Osteoblast (primary cell): ENCODE measurements at places on chromosomes 4 and X.

- no peak for DNase-seq
These were observed 359.0 kb upstream of the ATOH1 start for GRCh38 chr4:93469560-93469959.

- DNase-seq, result no peak
These were observed 11.3 kb downstream of the TMEM255A start for GRCh38 chrX:120299928-120300327.

GRCh38 chr4:185830263-185830994, 18.4 kb upstream of the SORBS2 start:
- no peak for DNase-seq

DNA sequence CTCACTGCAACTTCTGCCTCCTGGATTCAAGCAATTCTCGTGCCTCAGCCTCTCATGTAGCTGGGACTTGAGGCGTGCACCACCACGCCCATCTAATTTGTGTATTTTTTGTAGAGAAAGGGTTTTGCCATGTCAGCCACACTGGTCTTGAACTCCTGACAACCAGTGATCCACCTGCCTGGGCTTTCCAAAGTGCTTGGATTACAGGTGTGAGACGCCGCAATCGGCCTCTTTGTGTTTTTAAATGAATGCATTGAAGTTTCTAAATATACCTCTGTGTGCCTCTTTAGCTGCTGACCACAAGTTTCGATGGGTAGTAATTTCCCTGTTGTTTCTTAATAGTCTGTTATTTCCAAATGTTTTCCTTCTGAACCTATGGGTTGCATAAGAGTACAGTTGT, 765.3 kb upstream of the GRIA3 start:
- no peak for DNase-seq

DNA sequence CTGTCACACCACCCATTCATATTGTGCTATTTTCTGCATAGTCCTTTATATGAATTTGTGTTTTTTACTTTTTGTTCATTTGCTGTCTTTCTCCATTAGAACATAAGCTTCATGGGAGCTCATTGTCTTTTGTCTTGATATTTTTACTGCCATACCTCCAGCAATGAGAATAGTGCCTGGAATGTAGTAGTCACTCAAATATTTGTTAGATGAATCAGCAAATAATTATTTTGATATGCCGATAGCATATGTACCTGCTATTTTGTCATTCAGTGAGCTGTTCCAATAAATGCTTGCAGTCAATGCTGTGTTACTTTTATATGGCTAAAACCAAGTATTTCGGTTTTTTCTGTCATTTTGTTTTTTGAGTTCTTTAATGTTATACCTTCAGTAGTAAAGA, 43.5 kb upstream of the SLC25A31 start:
- DNase-seq, result peak; percentile 19
